ENCODE measurements at places on chromosomes 12 and 14.

DNA sequence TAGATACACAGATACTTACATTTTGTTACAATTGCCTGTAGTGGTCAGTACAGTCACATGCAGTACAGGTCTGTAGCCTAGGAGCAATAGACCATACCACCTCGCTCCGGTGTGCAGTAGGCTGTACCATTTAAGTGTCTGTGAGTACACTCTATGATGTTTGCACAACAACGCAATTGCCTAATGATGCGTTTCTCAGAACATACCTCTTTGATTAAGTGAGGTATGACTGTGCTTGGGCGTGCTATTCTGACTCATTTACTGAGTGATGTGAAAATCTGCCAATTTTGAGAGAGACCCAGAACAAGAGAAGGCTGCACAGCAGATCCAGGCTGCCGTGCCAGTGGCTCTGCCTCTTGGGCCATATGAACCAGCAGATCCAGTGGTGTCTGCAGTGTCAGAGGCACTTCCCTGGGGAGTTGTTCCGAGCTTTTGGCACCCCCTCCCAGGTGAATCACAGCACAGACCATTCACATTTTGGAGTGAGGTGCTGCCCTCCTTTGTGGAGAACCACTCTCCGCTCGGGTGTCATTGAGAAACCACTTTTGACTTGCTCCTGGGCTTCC is 20.4 kb downstream of the DLK1 start:
- no peak for DNase-seq

- DNase-seq = no peak
Measured at GRCh38 chr14:86124328-86124727, 594.4 kb downstream of the FLRT2 start.

DNA sequence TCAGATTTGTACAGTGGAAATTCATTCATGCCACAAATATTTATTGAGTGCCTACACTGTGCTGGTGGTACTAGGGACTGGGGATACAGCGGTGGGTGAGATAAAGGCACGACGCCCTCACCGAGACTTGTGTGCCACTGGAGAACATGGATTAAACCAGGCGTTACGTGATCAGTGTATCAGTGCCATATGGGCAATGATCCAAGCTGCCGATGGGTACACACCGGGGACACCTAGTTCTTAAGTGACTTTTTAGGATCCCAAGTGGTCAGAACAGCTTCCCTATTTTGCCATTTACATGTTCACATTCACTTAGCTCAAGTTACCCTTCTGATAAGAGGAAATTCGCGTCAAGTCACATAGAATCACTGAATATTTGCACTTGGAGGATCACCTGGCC is 236.7 kb downstream of the CACNA1C start:
- DNase-seq = no peak

DNA sequence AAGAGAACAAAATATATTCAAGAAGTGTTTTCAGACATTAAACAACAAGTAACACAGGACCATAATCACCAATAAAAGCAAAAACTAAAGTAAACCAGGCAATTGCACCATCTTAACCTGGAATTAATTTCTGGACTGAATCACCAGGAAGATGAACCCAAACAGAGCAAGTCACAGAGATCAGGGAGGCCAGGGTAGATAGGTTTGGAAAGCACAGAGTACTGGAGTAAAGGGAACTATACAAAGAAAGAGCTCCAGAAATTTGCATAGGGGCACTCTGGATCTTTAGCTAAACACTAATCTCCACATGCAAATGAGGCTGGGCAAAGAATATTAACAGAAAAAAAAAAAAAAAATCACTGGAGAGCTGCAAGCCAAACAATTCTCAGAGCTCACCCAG is 84.7 kb downstream of the NUAK1 start:
- DNase-seq = no peak

DNA sequence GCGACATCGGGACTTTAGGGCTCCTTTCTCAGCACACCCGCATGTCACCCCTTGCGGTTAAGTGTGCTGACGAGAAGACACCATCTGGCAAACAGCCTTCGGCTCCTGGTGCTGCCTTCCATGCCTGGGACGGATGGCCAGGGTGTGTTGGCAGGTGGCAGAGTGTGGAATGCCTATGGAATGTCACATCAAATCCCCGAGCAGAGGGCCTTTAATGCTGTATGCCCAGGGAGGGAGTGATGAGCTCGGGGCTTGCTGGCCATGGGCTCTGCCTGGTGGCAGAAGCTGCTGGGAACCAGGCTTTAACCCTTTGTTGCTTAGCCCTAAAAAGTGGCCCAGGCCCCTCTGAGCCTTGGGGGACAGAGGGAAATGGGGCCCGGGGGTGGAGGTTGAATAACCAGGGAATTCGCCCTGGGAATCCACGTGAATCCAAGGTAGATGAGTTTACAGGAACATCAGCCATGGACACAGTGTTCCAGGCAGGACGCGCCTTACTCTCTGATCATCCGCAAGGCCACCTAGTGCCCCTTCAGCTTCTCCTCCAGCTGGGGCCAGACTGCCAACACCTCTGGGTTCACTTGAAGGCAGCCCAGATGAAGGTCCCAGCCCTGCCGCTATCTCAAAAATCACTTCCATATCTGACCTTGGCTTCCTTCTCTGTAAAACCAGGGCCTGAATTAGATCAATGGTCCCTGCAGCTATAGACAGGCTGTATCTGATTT is 17.4 kb downstream of the FAM181A start:
- DNase-seq = no peak

- no peak for DNase-seq
Measured at GRCh38 chr12:46360908-46361666, 11.5 kb downstream of the SLC38A2 start.

GRCh38 chr12:59234391-59234790 is 314.1 kb upstream of the LRIG3 start:
- DNase-seq = no peak

DNA sequence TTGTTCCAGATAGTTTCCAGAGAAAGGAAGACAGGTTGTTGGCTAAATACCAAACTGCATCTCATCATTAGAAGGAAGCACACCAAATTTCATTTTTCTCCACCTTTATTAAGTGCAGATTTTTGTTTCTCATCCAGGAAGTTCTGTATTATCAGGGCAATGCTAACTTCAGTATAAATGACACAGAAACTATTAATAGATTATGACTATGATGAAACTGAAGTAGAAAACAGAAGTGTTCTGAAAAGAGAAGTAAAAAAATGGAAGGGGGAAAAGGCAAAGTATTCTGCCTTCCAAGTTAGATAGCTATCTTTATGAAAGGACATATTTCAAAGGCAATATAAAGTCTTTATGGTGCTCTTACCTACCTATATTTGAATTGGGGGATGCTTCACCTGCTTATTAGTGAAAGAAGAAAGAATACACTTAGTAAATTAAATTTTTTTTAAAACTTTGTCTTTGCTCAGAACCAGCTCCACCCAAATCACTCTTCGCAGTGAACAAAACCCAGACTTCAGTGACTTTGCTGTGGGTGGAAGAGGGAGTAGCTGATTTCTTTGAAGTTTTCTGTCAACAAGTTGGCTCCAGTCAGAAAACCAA is 223.9 kb downstream of the PTPRO start:
- no peak for DNase-seq

- no peak for DNase-seq
Measured at GRCh38 chr12:130280742-130281141, 56.9 kb upstream of the PIWIL1 start.

DNA sequence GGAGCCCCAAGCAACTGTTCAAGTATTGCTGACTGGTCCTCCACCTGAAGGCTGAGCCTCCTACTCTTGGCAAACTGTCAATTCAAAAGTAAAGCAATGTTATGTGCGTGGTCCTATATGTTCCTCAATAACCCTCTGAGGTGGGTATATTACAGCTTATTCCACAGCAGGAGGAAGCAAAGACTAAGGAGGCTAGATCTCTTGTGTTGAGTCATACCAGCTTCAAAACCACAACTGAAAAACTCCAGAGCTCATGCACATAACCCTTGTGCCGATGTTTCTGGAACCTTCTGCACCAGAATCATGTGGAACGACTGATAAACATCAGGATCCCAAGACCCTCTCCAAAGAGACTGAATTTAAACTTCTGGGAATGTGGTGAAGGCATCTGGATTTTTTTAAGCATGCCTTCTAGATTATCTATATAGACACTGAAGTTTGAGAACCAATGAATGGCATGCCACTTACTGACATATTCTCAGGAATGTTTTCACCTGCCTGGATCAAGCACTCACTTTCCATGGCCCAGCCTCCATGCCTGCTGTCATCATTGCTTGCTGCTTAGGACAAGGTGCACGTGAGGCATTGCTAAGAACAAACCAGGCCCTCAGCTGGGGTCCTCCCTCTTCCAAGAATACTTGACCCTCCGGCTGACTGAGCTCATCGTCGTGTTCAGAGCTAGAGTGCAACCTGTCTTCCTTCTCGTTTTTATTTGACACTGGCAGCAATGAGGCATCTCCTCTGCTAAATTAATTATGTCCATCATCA is 194.7 kb downstream of the BCL11B start:
- no peak for DNase-seq

DNA sequence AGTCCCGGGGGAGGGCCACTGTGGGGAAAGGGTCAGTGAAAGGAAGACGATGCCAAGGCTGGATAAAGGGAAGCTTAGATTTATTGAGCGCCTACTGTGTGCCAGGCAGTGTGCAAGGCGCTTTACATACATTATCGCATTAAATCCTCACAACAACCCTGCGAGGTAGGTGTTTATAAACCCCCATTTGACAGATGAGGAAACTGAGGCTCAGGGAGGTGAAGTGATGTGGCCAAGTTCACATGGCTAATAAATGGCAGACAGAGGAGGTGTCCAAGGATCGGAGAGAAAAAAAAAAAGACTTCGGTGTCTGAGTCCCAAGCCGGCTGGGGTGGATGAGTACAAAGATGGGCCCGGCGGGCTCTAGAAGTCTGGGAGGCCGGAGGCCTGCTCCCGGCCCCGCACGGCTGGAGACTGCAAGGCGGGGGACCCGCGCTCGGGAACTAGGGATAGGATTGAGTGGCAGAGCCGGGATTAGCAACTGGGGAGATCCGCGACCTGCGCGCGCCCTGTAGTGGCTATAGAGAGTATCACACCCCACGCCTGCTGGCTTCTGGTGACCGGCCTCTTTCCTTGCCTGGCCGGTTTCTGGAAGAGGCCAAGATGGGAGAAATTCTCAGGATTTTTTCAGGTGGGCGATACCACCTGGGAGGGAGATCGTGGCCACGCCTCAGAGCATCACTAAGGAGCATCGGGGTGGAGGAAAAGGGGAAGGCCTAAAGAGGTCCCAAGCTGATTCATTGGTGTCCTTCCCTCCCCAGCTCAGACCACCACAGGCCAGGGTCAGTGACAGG is 3.9 kb downstream of the DDN start:
- DNase-seq = no peak

DNA sequence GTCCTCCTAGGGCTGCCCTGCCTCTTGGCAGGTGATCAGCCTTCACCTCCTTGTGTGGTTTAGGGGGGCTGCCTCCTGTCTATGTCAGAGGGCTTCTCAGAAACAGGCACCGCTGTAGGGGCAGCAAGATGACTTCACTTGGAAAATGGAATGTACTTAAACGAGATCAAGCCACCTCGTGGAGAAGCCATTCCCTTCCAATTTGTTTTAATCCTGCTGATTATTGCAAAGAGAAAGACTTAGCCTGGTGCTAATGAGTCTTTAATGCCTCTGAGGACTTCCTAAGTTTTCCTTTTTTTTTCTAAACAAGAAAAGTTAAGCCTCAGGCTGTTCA is 62.3 kb upstream of the RFLNA start:
- DNase-seq = no peak

GRCh38 chr14:23816371-23816770 is 137.2 kb upstream of the DHRS4 start:
- DNase-seq = no peak

GRCh38 chr14:99664058-99664936 is 19.4 kb downstream of the HHIPL1 start:
- no peak for DNase-seq

DNA sequence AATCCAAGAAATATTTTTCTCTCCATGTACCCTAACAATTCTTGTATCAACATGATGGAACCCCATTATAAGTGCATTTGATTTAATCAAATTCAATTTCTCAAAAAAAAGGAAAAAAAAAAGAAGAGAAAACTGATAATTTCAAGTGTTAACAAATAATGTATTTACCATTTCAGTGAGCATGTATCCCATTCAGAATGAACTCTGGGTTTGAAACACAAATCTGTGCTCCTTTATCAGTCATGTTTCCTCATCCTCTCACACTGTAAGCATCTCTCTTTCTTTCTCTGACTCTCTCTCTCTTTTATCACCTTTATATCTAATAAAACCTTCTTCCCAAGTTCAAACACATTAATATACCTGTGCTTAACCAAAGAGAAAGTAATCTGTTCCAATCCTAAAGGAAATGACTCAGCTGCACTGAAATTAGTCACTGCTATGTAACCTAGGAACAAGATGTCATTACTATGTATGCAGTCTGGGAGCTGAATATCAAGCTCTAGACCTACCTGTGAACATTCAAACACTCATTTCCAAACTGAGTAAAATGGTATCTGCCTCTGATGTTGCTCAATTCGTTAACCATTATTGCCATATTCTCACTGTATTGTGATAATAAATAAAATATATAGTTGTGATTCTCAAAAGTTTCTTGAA is 135.0 kb upstream of the LRIG3 start:
- DNase-seq = no peak

DNA sequence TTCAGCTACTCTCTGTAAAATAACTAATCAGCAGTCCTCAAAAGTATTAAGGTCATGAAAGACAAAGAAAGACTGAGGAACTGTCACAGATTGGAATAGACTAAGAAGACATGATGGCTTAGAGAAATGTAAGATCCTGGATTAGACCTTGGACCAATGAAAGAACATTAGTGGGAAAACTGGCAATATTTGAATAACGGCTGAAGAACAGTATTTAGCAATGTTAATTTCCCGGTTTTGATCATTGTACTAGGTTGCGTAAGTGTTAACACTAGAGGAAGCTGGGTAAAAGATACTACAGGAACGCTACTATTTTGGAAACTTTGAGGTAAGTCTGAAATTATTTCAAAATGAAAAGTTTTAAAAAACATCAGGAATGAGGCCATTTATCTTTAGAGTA is 98.8 kb upstream of the RESF1 start:
- DNase-seq = no peak

DNA sequence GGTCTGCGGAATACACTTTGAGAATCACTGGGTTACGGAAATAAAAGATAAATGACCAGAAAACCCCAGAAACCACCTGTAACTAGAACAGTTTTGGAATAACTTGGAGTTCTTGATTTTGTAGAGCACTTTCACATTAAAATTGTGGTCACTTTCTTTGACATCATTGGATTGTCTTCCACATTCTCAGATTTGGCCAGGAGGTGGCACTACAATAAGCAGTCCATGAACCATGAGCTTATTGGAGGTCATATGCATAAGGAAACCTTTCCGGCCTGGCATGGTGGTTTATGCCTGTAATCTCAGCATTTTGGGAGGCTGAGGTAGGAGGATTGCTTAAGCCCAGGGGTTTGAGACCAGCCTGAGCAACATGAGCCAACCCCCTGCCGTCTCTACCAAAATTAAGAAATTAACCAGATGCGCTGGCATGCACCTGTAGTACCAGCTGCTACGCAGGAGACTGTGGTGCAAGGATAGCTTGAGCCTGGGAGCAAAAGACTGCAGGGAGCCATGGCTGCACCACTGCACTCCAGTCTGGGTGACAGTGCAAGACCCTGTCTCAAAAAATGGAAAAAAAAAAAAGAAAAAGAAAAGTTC is 107.7 kb upstream of the CAND1 start:
- DNase-seq = no peak
